Effector memory CD4-positive, alpha-beta T cell (primary cell): ENCODE measurements at places on chromosomes 6 and 20.

DNA sequence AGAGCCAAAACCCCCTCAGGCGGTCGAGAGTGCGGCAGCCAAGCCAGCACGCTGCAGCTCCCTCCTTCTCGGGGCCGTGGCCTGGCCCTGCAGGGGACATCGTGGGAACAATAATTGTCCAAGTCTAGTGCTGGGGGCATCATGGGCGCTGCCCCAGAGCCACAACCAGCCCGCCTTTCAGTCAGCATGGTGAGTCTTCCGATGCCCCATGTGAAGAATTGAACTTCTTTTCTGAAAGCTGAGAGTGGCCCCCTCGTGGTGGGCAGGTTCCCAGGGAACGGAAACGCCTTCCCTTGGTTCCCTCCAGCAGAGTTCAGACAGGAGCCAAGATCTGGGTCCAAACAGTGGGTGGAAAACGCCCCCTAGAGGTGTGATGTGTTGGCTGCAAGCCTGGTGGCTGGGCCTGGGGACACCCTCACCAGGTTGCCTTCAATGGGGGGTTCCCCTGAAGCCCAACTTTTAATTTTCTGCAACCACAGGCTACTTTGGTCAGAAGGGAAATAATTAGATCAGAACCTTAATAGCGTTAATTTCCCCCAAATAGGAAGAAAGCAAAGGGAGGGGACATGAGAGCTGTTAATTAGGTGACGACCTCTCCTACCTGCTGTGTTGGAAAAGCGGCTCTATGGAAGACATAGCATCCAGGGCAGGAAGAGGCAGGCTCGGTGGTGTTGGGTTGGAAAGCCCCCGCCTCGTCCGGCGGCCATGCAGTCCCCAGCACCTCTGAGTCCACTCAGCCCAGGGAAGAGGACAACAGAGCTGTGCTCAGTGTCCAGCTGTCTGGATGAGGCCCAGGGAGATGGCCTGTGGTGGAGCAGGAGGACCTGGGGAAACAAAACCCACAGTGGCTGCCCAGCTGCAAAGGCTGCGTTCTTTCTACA is 4.7 kb upstream of the MRGBP start:
- DNase-seq: peak; percentile 37

DNA sequence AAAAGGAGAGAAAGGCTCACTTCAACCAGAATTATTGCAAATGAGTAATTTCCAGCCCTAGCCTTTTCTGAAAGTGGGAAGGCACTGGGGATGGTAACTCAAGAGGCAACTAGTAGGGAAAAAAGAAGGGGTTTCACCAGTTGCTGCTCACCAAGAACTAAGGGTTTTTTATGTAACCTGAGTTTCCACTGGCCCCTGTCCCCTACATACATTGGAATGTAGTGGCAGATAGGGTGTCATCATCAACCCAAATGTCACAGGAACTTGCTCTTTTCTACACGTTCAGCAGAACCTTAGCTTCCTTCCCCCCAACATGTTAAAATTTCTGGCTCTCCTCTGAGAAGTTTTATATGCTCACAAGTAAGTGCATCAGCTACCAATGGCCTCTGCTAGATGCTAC is 38.2 kb upstream of the PKHD1 start:
- no peak for DNase-seq

DNA sequence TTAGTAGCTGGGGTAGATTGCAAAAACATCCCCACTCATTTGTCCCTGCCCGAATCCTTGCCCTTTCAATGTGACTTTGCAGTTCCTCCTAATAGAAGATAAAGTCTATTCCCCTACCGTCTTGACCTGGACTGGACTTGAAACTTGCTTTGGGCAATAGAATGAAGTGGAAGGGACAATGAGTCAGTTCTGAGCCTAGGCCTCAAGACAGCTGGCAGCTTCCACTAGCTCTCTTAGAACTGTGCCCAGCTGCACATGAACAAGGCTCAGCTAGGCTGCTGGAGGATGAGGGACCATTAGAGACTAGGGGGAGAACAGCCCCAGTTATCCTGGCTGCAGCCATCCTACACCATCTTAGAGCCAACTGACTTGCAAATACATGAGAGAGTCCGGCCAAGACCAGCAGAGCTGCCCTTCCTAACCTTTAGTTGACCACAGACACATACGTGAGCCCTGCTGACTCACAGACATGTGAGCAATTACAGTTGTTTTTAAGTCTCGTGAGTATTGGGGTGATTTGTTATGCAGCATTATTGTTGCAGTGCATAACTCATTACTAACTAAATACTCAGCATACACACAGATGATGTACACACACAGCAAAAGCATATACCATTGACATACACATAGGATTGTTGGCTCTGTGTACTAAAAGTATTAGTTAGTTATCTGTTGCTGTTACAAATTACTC is 105.5 kb downstream of the DHX35 start:
- DNase-seq: no peak

DNA sequence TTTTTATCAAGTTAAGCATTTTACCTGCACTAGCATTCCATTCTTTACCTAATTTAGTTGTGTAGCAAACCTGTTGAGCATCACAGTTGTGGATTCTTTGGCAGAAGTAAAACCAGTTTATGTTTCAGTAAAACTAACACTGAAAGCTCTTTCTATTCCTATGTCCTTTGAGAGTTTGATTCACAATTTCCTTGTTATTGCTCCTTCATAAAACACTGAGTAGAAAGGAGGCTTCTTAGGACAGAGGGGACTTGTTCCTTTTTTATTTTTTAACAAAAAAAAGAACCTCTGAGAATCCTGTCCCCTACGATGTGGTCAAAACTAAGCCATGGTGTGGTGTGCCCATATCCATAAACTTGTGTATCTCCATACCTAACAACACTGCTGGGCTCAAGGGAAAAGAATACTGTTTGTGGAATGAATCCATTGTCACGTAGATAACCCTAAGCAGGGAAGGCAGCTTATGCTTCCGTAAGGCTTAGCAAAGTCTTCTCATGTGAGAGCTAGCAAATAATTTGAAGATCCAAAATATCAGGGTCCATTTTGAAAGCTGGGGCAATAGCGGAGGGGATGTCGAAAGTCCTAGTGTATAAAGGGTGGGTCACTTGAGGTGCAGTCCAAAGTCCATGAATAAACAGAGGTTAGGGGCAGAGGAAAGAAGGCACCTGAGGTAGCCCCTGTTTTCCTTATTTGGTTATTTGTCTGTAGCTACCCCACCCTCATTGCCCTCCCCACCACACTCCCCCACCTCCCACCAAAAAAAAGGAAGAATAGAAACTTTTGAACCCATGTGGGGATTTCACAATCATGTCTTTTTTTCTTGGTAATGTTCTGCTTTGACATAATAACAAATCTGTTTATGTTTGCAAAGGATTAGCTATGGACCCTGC is 71.0 kb downstream of the PLAGL1 start:
- DNase-seq: no peak

DNA sequence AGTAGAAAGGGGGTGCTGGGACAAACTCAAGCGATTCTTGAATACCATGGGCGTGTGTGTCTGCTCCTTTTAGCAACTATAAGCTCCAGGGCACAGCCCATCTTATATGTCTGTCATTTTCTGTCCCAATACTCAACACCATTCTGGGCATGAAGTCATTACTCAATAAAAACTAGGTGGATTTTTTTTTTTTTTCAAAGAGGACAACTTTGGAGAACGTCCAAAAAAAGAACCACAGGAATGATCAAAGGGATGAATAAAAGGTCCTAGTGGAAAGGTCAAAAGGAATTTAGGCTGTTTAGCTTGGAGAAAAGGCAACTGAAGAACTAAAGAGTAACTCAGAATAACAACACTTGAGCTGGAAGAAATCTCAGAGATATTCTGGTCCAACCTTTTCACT is 24.4 kb downstream of the UQCC1 start:
- DNase-seq: no peak

- no peak for DNase-seq
These were observed 406.1 kb upstream of the HSF2 start for GRCh38 chr6:121993362-121993761.

- no peak for DNase-seq
These were observed 34.4 kb upstream of the MRPS10 start for GRCh38 chr6:42251911-42252637.

- no peak for DNase-seq
These were observed 102.6 kb downstream of the CDC5L start for GRCh38 chr6:44489910-44490604.

GRCh38 chr6:104954190-104954797 is 2.6 kb upstream of the LIN28B start:
- DNase-seq: no peak

DNA sequence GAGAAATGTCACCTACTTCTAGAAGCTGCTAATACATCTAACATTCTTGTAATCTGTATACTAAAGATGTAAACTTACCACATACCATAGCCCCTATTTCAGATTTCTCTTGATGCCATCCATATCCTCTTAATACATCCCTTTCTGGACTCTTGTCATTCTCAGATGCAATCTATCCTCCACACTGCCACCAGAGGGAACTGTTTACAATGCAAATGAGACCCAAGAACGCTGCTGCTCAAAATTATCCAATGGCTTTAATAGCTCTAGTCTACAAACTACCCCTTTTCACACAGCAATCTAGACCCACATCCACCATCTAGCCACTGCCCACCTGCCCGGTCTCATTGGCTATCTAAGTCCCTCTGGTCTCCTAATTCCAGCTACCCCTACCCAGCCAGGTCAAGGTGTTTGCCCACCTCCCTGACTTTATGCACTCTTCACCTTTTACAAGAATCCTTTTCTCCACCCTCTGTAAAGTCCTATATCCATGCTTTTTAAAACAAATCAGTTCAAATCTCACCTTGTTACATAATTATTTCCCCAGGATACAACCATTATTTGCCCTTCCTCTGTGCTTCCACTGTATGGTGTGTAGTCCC is 14.8 kb downstream of the FAXC start:
- no peak for DNase-seq

DNA sequence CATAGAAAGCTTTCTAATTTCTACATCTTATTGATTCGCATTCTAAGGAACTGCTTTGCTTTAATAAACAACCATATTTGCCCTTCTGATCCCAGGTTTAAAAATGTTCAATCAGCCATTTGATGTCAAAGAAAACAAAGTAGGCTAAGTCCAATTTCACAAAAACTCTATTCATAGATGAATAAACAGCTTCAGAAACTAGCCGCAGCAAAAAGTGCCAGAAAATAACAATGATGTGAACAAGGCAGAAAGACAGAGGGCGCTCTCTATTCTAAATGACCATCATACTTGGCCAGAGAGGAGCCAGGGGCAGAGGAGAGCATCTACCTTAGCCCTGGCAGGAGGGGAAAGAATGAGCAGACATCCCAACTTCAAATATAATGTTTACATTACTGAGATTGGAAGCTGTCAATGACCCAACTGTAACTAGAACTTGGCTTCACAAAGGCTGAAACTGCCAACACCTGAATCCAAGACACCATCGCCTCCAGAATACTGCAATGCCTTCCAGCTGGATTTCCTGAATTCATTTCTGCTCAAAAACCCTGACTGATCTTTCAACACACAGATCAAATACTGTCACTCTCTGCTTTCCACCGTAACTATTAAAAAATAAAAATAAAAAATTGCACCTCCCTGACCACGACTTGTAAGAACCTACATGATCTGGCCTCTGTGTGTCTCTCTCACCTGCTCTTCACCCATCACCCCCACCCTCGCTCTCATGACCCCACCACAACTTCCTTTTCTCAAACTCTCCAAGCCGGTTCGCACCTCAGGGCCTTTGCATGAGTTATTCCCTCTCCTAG is 9.5 kb downstream of the CNKSR3 start:
- DNase-seq: no peak

DNA sequence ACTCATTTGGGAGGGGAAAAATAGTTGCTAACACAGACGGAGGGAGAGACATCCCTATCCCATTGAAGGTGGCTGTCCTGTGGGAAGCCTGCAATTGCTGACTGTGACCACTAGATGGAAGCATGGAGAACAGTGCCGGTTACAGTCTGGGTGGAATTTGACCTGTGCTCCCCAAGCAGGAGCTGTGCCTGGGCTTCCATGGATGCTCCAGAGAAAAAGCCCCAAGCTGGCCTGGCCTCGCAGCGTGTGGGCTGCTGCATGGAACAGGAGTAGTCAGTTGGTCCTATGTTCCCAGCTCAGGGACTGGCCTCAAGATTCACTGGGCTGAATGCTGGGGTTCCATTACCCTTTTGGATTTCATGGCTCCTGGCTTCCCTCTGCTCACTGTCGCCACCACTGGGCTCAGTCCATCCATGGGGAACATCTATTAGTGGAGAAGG is 116.3 kb upstream of the CHD6 start:
- DNase-seq: peak; percentile 5

GRCh38 chr20:45953672-45954071 is 18.3 kb downstream of the ZNF335 start:
- no peak for DNase-seq

DNA sequence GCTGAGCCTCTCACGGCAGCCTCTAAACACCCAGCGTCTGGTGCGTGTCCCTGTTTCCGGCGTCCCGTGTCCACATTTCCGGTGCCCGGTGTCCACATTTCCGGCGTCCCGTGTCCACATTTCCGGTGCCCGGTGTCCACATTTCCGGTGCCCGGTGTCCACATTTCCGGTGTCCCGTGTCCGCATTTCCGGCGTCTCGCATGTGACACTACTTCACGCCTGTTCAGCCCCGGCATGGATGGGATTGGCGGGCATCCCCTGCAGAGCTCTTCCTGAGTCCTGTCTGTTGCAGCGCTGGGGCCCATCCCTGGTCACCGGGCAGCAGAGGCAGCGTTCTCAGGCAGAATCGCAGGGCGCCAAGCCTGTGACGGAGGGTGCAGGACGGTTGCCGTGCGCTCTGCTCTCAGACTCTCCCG is 3.2 kb downstream of the FRMD1 start:
- no peak for DNase-seq

- peak; percentile 45 for DNase-seq
These were observed 982 bp downstream of the HECA start for GRCh38 chr6:139135578-139136545.

DNA sequence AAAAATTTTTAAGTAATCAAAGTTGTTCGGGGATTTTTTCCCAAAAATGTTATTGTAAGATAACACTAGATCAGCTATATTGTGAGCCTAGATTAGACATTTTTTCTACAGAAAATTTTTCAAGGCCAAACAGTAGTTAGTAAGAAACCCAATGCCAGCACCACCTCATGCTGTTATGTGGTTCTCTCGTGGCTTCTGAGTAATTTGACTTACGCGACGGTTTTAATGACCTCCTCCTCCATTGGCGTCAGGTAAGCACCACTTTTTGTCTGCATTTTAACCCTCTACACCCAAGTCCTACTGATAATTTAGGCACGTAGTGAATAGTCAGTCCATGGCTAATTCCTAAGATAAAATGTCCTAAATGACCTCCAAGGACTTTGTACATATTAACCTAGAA is 9.7 kb downstream of the RPS6KA2 start:
- no peak for DNase-seq

- no peak for DNase-seq
These were observed 22.6 kb downstream of the GHRH start for GRCh38 chr20:37238935-37239451.

DNA sequence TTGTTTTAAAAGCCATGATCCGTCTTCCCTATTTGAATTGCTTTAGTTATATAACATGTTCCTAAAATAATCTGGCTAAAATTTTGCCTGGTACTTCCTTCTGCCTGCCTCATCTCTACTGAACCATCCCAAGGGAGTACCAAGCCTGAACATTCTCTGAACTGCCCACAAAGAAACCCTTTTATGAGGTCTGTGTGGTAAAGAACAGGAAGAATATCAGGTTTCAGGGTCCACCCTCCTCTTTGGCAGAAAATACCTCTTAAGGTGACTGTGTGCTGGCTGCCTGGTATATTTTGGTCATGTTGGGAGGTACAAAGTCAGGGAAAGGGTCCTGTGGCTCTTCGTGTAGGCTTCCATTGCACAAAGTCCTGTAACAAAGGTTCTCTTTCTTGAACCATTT is 574.1 kb upstream of the CHD6 start:
- DNase-seq: no peak

GRCh38 chr6:116363759-116364158 is 7.0 kb upstream of the DSE start:
- DNase-seq: no peak
